Stimulated activated CD8-positive, alpha-beta memory T cell treated with anti-CD3 and anti-CD28 coated beads, Interleukin-7, amount 100 ng/mL, for 1 hour (primary cell): ENCODE measurements at places on chromosomes 4 and X.

DNA sequence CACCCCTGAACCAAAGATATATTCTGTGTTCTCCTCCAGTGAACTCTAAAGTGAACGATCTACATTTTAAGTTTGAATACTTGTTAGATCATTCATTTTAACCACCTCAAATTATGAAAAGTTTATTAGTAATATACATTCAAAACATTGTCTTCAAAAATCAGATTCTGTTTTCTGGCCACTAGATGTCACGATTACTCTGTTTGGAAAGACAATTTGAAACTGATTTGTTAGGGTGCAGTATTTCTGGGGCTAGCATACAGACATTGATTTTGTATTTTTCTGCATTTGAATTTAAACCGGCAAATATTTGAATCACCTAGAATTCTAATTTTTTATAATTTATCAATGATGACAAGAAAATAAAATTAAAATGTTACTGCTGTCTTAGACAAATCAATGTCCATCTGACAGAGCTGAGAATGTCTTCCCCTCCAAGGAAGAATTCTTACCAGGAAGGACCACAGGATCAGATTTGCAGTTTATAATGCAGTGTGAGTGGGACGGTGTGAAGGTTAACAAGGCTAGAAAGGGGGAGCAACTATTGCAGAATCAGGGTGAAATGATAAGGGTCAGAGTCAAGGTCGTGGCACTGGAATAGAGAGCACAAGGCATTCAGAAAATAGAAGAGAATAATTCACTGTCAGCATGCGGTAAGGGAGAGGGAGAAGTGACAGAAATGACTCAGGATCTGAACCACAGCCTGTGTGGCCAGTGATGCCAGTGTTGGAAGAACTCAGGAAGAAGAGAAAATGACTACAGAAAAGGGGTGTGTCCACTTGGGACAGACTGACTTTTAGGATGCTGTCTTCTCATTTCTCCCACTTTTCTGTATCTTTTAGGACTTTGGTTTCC, 91.6 kb downstream of the ANXA10 start:
- no peak for DNase-seq

DNA sequence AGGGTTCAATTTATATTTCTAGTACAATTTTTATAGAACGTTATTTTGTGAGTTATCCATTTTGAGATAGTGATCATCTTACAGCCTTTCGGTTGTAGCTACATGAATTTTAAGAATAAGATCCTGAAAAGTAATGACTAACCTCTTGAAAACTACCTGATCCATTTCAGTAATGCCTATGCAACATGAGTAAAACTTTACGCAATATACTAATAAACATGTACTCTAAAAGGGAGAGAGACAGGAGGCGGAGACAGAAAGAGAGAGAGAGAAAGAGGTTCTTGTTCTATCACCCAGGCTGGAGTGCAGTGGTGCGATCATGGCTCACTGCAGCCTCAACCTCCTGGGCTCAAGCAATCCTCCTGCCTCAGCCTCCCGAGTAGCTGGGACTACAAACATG, 816.1 kb downstream of the CCSER1 start:
- no peak for DNase-seq

DNA sequence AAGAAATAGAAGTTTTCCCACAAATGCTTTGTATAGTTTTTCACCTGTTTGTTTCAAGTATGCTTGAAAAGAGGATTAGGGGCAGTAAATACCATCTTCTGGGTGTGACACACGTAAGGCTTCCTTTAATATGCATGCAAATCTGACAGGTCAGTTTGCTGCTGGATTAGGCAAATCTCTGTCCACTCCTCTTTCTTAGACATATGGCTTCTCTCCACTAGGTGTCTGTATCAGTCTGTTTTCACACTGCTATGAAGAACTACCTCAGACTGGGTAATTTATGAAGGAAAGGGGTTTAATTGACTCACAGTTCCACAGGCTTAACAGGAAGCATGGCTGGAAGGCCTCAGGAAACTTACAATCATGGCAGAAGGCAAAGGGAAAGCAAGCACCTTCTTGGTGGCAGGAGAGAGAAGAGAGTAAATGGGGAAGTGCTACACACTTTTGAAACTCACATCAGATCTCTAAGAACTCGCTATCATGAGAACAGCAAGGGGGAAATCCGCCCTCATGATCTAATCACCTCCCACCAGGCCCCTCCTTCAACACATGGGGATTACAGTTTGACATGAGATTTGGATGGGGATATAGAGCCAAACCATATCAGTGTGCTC, 66.9 kb downstream of the TAB3 start:
- DNase-seq: no peak

- DNase-seq: no peak
Observed at GRCh38 chrX:154019061-154019621, 561 bp downstream of the IRAK1 start.

GRCh38 chr4:121784975-121785374, 16.1 kb upstream of the EXOSC9 start:
- no peak for DNase-seq

DNA sequence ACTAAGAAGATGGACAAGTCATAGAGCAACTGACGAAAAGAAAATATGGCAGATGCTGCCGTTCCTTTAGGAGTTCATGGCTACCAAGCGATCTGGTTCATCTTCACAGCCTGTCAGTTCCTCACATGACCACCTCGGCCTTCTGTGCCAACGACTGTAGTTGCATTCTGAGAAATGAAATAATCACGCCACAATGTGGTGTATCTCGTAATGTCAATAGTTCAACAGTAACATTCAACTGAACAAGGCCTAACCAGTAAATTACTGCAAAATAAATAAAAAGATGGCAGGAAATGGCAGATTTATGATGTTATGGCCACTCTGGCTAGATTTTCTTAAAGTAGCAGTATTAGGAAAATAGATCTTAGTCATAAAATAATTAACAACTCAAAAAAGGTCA, 4.4 kb downstream of the GPRIN3 start:
- peak; percentile 31 for DNase-seq

DNA sequence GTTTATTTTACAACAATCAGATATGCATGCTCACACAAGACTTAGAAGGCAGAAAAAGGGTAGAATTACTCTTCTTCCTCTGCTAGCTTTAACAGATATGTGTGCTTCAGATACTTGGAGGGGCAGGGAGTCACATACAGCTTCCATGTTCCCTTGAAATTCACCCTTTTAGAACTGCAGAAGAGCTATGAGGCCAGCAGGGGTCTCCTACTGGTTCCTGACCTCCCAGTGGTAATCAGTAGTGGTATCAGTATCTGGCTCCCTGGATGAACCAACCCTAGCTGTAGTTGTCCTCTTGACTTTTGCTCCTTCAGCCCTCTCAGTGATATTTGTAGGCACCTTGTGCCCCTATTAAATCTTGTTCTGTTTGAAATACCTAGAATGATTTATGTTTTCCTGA, 81.5 kb downstream of the RCHY1 start:
- DNase-seq: no peak

DNA sequence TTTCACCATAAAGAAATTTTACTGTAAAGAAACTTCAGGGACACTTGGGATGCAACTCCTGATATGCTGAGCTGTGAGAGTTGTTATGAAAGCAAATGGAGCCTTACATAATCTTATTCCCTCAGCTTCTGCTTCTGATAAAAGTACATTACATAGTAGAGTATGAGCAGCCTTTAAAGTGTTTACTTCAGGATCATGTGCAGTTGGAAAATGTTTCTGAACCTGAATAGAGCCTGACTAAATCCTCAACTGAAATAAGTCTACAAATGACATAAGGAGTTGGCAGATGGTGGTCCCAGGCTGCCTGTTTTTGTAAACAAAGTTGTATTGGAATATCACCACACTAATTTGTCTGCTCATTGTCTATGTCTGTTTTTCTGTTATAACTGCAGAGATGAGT, 19.3 kb downstream of the RASSF6 start:
- no peak for DNase-seq

DNA sequence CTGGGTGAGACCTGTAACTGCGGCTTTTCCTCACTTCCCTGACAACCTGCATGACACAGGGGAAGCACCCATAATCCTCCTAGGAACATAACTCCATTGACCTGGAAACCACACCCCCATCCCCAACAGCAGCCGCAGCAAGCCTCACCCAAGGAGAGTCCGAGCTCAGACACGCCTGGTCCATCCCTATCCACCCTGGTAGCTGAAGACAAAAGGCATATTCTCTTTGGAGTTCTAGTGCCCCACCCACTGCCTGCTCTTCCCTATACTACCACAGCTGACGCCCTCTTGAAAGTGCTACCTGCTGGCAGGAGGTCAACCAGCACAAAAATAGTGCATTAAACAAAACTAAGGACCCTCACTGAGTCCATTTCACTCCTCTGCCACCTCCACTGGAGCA, 1080.9 kb upstream of the IGFBP7 start:
- no peak for DNase-seq

GRCh38 chr4:61750810-61751209, 550.7 kb downstream of the ADGRL3 start:
- no peak for DNase-seq

GRCh38 chrX:20445109-20445508, 178.4 kb upstream of the RPS6KA3 start:
- DNase-seq: no peak

- DNase-seq: no peak
Observed at GRCh38 chr4:60400593-60400992, 799.5 kb upstream of the ADGRL3 start.

GRCh38 chrX:101057093-101057714, 5.3 kb upstream of the TRMT2B start:
- DNase-seq: no peak

- DNase-seq: no peak
Observed at GRCh38 chrX:57952320-57952678, 42.0 kb upstream of the ZXDA start.

DNA sequence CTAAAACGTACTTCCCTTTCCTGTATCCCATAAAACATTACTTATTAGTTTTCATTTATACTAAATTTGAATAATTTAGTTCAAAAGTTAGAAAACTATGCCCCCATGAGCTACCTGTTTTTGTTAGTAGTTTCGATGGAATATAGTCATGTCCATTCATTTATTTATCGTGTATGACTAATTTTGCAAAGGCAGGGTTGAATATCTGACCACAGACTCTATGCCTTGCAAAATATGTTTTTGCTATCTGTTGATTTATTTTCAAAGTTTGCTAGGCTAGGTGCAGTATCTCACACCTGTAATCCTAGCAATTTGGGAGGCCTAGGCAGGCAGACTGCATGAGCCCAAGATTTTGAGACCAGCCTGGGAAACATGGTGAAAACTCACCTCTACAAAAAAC, 78.4 kb downstream of the PDS5A start:
- DNase-seq: no peak

DNA sequence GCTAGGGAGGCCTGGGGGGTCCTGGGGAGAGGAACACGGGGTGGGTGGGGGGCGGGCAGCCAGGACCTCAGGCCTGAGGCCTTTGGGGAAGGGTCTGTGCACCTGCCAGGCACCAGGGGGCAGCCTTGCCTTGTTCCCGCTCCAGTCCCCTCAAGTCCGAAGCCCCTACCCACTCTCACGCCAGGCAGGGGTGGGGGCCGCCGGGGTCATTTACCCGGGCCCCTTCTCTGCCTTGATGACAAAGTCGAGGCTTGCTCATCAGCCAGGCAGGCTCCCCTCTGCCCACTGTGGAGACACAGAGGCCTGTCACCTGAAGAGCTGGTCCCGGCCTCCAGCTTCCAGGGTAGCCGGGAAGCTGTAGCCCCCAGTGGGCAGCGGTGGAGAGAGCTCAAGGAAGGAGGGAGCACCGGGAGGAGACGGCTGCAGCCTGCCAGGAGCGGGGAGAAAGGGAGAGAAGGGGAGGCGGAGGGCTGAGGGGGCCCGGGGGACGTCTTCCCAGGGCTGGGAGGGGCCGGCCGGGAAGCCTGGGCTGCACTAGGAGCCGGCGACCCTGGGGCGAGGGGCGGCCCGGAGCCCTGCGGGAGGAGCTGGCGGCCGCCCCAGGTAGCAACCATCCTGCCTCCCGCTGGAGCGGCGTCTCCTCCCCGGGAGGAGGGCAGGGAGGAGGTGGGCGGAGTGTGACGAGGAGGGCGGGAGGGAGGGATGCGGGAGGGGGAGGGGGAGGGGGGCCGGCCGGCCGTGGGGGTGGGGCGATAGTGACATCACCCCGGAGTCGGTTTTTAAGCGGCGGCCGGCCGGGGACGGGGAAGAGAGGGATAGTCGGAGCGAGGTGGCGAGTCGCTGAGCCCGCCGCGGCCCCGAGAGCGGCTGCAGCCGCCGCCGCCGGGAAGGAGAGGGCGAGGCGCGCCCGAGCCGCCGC, at the start of gene SLC6A8:
TSS of gene SLC6A8 (plus strand) at position 806 of the 919 bp plus-strand sequence. CDS start 649 bp downstream, outside the sequence.
- no peak for DNase-seq

DNA sequence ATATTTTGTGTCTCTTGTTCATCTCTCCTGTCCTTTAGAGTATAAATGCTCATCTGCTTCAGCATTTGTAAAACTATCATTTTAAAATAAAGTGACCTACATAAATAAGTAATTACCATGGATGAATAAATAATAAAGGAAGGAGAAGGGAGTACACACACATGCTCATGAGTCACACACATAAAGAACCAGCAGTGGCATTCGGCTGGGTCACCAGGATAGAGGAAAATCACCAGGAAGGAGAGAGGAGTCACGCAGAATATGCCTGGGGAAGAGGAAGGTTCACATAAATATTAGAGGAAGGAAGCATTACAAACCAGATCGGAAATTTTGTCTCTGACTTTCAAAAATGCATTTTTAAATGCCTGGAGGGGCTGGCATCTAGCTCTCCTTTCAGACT, 38.5 kb upstream of the MED14 start:
- DNase-seq: no peak
